ENCODE measurements at places on chromosomes 5 and 9.

GRCh38 chr5:168939887-168940544, 360.8 kb upstream of the PANK3 start:
- no peak for DNase-seq

- no peak for DNase-seq
These were observed 106.6 kb downstream of the FBXW11 start for GRCh38 chr5:171899792-171900191.

- DNase-seq: no peak
These were observed 51.5 kb upstream of the MAP3K1 start for GRCh38 chr5:56763711-56764466.

DNA sequence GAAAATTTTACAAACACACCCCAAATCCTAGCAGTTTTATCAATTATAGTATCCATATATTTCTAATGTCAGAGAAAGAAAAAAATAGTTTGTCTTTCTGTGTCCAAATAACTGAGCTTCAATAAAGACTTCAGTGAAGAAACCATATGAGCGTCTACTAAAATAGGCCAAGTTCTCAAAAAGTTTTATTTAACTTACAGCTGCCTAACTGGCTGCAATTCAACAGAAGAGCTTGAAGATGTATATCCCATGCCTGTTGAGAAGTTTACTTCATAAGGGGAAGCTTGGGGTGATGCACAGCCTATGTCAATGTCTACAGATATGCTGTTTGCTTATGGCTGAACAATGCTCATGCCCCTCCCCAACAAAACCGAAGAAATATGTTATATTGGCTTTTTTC, 43.7 kb upstream of the ELOVL7 start:
- DNase-seq: no peak

GRCh38 chr5:73284220-73284795, 111.3 kb downstream of the TMEM174 start:
- DNase-seq: no peak

DNA sequence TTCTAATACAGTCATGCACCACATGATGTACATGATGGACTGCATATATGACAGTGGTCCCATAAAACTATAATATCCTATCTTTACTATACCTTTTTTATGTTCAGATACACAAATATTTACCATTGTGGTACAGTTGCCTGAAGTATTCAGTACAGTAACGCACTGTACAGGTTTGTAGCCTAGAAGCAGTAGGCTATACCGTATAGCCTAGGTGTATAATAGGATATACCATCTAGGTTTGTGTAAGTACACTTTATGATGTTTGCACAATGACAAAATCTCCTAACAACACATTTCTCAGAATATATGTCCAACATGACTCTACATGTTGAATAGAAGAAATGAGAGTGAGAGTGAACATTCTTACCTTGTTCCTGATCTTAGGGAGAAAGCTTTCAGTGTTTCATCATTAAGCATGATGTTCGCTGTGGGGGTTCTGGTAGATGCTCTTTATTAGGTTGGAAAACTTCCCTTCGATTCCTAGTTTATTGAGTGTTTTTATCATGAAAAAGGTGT, 31.8 kb downstream of the AMBP start:
- no peak for DNase-seq

GRCh38 chr9:92654481-92655301, 15.2 kb downstream of the IPPK start:
- no peak for DNase-seq

DNA sequence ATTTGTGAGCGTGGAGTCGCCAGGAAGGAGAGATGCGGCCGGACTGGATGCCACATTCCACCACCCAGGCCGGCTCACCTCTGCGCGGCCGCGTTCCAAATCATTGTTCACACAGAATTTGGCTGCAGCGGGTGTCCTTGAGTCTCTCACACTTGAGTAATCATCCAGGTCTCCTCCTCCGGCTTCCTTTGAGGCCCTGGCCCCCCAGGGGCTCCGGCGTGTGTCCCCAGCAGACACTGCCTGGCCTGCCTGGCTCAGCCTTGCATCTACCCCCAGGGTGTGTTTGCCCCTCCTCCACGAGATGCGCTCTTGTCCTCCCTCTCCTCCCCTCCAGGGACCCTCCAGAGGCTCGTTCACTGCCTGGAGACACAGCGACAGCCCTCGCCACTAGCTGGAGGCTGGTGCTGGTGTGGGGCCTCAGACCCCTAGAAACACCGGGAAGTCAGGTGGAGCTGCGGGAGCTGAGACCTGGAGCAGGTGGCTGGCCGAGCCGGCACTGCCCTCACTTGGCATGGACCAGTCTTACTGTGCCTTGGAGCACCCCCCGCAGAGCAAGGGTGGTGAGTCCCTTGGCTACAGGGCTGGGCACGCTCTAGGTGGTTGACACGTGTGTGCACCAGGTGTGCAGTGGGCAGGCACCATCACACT, 7.0 kb upstream of the SLC9A3 start:
- DNase-seq: no peak

DNA sequence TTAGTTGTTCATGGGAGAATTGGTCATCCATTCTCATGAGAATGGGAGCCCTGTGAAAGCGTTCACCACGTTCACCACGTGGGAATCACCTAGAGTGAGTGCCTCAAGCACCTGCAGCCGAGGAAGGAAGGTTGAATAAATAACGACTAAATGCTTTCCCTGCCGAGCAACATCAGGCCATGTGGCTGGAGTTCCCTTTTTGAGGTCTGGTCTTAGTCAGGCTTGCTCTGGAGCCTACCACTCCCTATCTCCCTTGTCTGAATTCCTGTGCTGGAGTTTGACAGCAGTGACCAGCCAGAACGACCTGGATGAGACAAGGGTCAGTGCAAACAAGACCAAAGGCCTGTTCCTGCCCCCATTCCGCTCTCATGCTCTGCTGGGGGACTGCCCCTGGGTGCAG, 28.5 kb downstream of the KCNMB1 start:
- DNase-seq: no peak

DNA sequence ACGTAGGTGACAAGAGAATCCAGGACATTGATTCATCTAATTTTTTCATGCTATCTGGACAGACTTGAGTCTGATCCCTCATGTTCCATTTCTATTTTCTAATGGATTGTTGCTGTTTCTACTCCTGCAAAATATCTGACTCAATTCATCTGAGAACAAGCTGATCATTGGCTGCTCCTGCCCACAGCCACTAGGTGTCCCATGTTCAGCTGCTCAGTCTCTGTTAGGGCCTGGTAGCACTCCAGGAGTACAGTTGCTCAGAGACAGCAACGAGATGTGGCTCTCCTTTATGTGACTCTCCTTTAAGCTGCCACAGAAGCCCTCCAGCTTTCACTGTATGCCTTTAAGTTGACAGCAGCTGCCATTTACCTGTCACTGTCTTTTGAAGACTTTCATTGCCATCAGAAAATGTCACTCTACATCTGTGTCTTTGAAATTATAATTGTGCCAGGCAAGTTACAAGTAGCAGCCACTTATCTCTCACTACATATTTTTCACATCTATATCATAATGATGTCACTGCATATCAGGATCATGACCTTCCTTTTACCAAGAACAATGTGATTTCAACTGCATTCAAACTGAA, 1944.2 kb upstream of the NUDT12 start:
- no peak for DNase-seq

DNA sequence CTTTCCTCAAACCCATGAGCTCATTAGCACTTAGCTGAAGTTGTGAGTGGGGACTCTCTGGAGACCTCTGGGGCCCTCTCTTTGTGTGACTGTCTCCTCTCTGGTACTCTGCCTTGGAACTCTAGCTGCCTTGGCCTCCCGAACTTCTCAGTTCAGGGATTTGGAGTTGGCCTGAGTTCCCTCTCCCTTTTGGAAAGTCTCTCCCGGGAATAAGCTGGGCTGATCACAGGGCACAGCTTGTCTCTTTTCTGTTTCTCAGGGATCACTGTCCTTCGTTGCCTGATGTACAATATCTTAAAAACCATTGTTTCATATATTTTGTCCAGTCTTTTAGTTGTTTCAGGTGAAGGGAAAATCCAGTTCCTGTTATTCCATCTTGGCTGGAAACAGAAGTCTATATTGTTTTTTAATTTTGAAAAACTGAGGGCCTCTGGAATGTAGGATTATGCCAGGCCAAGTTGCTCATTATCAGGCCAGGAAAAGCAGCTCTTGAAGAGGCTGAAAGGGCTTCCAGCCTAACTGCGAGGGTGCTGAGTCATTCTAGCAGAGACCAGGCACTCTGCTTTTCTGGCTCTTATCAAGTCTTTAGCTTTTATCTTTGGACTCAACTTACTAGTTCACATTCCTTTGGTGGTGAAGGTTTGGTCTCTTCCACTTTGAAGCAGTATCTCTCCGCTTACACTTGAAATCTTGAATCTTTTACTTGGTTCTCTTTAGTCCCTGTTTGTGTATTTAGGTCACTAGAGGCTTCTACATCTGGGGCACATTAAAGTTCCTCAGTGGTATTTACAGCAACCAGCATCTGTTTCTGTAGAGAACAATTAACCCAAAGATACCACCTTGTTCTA, 8.4 kb upstream of the RGS3 start:
- no peak for DNase-seq

GRCh38 chr5:158463188-158463587, 604.2 kb upstream of the CLINT1 start:
- DNase-seq: no peak

GRCh38 chr9:26786564-26786963, 106.0 kb downstream of the CAAP1 start:
- DNase-seq: no peak

GRCh38 chr5:150278916-150279315, 10.7 kb downstream of the CAMK2A start:
- no peak for DNase-seq

- no peak for DNase-seq
These were observed 180.5 kb upstream of the ZNF462 start for GRCh38 chr9:106682420-106682819.

GRCh38 chr5:43771611-43772031, 168.6 kb downstream of the NNT start:
- no peak for DNase-seq

DNA sequence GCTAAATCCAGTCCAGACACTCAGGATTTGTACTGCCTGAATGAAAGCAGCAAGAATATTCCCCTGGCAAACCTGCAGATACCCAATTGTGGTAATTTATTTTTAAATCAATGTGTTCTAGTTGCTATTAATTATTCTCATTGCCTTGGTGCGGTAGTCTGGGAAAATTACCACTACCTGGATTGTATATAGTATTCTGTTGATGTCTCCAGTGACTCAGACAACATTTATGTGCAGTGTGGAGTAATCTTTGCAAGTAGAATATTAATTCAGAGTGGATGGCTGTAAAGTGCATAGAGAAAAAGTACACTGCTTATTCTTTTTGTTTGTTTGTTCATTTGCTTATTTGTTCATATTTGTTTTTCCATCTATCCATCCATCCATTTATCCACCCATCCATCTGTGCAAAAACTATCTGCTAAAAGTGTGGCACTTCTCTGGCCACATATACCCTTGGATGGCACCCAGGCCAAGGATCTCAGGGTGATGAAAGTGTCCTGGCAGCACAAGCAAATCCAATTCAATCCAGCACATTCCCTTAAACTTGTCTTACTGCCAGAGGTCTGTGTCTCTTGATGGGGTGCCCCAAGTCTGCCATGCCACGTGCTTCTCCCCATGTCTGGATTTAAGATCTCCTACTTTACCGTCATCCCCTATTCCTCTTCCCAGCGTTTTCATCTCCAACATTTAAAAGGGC, 41.3 kb downstream of the NTRK2 start:
- DNase-seq: no peak

DNA sequence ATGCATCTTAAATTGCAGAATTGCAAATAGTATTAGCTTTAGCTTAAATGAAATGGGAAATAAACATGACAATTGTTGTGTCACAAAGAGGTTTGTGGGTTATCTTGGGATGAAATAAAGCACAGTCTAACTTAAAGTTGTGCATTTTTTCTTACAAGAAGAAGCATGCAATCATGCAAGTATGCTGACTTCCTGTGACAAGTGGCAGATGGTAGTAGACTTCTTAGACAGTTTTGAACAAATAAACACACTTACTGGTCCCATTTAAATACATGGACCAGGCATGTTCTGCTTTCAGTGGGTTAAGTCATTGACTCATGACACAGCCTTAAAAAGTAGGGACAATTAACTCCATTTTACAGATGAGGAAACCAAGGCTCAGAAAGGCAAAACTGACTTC, 15.9 kb upstream of the C5orf63 start:
- DNase-seq: no peak

DNA sequence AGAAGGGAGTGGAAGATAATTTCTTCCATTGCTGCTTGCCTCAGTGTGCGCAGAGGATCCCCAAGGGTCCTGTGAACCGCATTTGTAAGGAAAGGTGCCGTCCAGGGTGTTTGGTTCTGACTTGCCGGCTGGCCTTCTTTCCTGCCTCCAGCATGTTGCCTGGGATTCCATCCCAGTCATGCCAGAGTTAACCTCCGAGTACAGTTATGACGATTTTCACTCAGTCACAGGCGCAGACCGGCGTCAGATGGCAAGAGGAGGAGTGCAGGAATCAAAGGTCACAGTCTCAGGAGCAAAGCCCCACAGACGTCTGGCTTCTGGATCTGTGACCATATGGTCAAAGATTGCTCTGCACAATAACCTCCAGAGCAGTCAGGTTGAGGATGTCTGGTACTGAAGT, 5.9 kb upstream of the GADD45G start:
- no peak for DNase-seq

DNA sequence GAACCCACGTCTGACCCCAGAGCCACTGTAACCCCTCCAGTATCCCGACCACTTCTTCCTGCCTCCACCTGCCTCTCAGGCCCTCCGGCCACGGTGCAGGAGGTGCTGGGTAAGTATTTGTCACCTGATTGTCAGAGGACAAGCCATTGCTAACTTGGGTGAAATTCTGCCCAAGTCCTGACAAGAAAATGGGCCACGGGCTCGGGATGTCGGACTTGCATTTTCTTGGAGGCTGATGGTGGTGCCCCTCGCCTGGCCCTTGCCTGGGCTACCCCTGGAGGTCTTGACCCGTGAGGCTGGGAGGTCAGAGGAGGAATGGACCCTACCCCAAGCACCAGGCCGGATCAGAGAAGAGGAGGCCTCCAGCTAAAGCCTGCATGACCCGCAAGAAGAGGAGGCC, 149.7 kb upstream of the COL5A1 start:
- no peak for DNase-seq

- no peak for DNase-seq
These were observed 75.8 kb downstream of the GOLPH3 start for GRCh38 chr5:32098291-32098690.

Data from NK-92 treated with Interleukin-12 subunit alpha and Interleukin-12 subunit beta, amount 100 ng/mL, for 24 hours (cell line).